ENCODE measurements at places on chromosomes 16 and 17.

GRCh38 chr16:27108051-27108770 is 41.5 kb downstream of the C16orf82 start:
- no peak for DNase-seq

- DNase-seq: no peak
These were observed 51.8 kb downstream of the SF3B3 start for GRCh38 chr16:70575376-70575775.

- DNase-seq: no peak
These were observed 24.7 kb upstream of the TOB1 start for GRCh38 chr17:50890675-50891516.

- no peak for DNase-seq
These were observed 14.8 kb upstream of the TMEM204 start for GRCh38 chr16:1518626-1519135.

GRCh38 chr16:69367980-69368379 is 16.4 kb upstream of the TMED6 start:
- DNase-seq: peak; percentile 6

DNA sequence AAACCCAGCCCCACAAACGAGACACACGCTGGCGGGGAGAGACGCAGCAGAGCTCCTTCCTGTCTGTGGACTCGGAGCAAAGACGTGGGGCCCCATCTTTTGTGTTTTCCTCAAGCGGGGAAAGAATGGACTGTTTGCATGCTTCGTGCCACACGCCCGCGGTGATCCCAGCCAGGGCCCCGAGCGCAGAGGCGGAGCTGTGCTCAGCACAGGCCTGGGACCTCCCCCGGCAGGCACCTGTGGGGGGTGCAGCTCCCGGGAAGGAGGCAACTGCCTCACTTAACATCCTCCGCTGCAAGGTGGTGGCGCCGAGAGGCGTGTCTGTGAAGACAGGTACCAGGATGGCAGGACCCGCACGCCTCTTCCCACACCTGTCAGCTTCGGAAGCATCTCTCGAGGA is 19.1 kb downstream of the TRARG1 start:
- DNase-seq: no peak

GRCh38 chr17:44565866-44566443 is 8.7 kb downstream of the FZD2 start:
- peak; percentile 15 for DNase-seq

- DNase-seq: no peak
These were observed 32.6 kb downstream of the SBK1 start for GRCh38 chr16:28324887-28325279.

DNA sequence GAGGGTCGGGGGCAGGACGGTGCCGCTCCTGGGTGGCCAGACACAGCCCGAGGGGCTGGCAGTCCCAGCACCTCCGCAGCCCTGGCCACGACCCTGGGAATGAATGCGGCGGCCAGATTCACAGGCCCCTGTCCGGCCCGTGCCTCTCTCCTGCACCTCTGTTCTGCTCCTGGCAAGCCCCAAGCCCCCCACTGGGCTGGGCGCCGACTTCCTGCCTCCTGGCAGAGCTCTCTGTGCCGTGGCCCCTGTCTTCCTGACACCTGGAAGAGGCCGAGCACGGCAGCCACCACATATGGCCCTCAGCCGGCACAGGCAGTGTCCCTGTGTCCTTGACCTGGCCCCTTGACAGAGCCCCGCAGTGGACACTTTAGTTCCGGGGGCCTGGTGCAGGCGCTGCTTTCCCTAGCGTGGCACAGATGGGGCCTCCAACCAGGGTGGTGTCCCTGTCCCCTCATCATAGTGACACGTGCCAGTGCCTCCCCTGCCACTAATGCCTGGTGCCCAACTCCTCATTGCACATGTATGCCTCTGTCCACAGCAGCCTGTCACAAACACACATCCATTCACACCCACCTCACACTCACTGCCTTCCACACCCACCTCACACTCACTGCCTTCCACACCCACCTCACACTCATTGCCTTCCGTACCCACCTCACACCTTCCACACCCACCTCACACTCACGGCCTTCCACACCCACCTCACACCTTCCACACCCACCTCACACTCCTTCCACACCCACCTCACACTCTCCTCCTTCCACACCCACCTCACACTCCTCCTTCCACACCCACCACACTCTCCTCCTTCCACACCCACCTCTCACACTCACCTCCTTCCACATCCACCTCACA is 110.6 kb upstream of the PLCG2 start:
- DNase-seq: no peak

GRCh38 chr16:85332175-85332574 is 219.9 kb upstream of the CIBAR2 start:
- no peak for DNase-seq

- no peak for DNase-seq
These were observed 1.3 kb upstream of the PHAF1 start for GRCh38 chr16:67108489-67108888.

GRCh38 chr16:1163567-1164055 is 10.7 kb downstream of the CACNA1H start:
- peak; percentile 36 for DNase-seq

GRCh38 chr16:50735629-50736122 is 6.2 kb upstream of the CYLD start:
- no peak for DNase-seq

DNA sequence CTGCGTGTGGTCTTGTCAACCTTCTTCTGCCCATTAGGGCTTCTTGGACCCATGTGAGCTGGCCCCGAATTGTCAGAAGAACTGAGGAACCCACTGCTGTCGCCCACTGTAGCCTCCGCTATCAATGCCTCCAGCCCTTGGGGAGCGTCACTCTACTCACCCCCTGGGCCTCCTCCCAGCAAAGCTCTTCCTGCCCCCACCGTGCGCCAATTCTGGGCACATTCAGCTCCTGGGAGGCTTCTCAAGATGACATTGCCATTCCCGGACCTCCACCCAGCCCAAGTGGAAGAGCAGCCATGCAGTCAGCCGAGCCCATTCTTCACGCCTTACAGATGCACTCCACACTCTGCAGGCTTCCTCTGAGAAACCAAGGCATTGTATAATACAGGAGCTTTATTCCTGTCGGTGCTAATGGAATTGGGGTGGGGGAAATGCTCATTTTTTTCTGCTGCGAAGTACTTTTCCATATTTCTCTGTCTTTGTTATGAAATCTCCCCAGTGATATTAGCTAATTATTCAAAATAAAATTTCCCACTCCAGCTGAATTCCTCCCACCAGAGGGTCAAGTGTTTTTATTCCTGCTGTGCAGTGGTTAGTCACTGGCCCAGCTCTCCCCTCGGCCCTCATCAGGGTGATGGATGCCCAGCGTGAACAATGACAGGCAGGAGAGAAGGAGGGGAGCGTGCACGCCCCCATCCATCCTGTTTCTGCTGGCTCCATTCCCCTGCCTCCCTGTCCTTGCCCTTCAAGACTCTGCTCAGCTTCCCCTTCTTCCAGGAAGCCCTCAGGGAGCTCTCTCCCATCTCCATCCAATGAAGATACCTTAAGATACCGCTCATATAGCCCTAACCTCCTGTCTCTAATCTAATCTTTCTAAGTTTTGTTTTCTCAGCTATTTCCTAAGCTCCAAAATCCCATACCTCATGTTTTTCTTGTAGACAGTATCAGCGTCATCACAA is 87.7 kb downstream of the C16orf95 start:
- DNase-seq: no peak

- DNase-seq: no peak
These were observed 15.6 kb downstream of the C16orf90 start for GRCh38 chr16:3479654-3480216.

DNA sequence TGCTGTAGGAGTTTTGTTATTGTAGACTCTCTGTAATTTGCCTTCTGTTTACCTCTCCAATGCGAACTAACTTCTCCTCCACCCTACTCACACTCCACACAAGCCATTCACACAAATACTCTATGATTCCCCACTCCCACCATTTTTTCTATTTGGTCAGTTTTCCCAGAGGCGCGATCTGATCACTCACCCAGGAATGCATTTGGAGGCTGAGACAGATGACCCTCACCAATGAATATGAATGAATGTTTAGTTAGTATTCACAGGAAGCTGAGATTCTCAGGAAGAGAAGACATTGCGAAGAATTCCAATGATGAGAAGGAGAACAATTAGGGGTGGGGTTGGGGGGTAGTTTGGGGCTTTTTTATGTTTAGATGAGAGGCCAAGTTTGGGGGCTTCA is 10.5 kb upstream of the ANKFN1 start:
- peak; percentile 37 for DNase-seq

GRCh38 chr17:29699283-29699682 is 76.6 kb upstream of the CORO6 start:
- DNase-seq: no peak

DNA sequence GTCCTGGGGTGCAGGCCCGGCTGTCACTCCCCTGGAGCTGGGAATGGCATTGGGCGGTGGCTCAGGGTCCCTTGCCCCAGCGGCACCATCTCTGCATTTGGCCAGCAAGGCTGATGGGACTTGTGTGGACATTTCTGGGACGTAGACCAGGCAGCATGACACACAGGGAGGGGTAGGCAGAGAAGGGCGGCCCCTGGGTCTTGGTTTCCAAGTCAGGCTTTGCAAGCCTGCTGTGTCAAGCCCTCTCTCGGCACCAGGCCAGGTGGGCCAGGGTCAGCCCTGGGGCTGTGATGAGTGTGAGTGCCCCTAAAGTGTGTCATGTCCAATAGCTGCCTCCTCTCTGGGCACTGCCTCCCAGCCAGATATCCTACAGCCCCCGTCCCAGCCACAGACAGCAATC is 335.2 kb downstream of the SEC14L1 start:
- no peak for DNase-seq

- DNase-seq: no peak
These were observed 350.6 kb upstream of the CCL2 start for GRCh38 chr17:33904476-33904875.

GRCh38 chr17:75807861-75808260 is 23.3 kb downstream of the UNK start:
- DNase-seq: no peak

GRCh38 chr17:63837962-63838600 is 4.4 kb downstream of the SMARCD2 start:
- DNase-seq: no peak

- DNase-seq: no peak
These were observed 39.5 kb downstream of the GPT2 start for GRCh38 chr16:46923513-46924295.

GRCh38 chr17:5861246-5861645 is 208.9 kb upstream of the WSCD1 start:
- no peak for DNase-seq

DNA sequence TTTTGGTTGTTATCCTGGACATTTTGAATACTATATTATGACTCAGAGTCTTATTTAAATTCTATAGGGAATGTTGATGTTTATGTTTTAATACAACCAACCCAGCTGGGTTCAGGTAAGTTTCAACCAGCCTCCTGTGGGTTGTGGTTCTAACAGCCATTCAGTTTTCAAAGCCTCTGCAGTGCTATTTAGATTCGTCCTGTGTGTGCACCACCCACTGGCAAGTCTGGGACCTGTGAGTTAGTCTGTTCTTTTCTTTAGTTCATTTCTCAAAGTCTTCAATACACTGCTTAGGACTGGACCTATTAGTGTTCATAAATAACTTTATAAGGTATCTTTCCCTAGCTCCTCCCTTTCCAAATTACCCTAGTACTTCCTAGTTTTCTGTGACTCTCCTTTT is 170.6 kb downstream of the TMEM132E start:
- no peak for DNase-seq

DNA sequence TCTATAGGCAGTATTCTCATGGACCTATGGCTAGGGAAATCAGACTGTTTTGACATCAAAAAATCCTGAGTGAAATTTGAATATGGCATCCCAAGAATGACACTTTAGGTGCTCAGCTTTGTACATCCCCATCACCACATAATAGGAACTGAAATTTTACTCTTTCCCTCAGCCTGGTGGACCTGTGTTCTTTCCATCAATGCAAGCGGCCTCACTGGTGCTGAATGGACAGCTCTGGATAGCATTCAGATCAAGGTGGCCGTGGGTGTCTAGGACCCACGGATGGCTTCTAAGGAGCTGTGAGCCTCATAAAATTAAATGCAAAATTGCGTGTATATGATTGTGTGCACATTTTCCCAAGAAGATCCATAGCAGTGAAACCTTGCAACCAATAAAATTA is 152.6 kb downstream of the MAP2K6 start:
- no peak for DNase-seq

GRCh38 chr16:78364556-78364880 is 265.1 kb downstream of the WWOX start:
- no peak for DNase-seq

Measured in fibroblast of skin of right biceps (primary cell).